ENCODE measurements at places on chromosomes 6 and 20.
A peak's percentile ranks its signal among the peaks of the same experiment; 100 is the strongest.

DNA sequence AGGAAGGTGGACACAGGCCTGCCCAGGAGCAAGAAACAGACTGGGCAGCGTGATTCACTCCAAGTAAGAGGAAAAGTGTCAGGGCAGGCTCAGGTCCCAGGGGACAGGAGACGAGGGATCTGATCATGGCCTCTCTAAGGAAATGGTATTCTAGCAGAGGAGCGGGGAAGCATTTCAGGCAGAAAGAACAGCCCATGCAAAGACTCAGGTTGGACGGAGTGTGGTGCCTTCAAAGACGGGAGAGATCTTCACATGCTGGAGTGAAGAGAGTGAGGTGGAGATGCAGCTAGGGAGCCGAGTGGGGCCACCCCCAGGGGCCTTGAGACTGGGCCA lies 161.1 kb downstream of the SYCP2 start:
- no peak for DNase-seq

GRCh38 chr6:76466286-76466685 lies 393.8 kb upstream of the IMPG1 start:
- no peak for DNase-seq

- no peak for DNase-seq
Measured at GRCh38 chr20:44580581-44581268, 1.7 kb upstream of the PKIG start.

GRCh38 chr6:150894191-150894744 lies 28.8 kb downstream of the MTHFD1L start:
- DNase-seq, result no peak

- peak; percentile 69 for DNase-seq
Measured at GRCh38 chr20:50285376-50286173, 94.9 kb downstream of the CEBPB start.

GRCh38 chr6:157669747-157670216 lies 153.3 kb upstream of the SNX9 start:
- DNase-seq, result peak; percentile 95

- no peak for DNase-seq
Measured at GRCh38 chr6:109867009-109867969, 110.8 kb upstream of the GPR6 start.

DNA sequence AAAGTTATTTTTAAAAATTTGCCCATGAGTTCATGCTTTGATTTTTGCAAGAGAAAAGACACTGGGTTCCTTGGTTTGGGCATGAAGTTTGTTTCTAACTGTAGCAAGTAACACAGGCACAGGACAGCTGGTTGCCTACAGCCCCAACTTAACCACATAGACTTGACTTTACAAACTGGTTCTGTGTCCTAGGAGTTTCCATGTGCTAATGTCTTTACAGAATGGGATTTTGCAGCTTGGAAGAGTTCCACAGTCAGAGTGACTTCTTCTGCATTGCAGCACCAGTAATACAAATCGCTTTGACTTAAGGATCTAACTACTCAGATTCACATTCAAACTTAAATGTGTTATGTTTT lies 44.3 kb downstream of the OR2B2 start:
- no peak for DNase-seq

GRCh38 chr20:8903655-8904605 lies 165.0 kb upstream of the PLCB4 start:
- no peak for DNase-seq

DNA sequence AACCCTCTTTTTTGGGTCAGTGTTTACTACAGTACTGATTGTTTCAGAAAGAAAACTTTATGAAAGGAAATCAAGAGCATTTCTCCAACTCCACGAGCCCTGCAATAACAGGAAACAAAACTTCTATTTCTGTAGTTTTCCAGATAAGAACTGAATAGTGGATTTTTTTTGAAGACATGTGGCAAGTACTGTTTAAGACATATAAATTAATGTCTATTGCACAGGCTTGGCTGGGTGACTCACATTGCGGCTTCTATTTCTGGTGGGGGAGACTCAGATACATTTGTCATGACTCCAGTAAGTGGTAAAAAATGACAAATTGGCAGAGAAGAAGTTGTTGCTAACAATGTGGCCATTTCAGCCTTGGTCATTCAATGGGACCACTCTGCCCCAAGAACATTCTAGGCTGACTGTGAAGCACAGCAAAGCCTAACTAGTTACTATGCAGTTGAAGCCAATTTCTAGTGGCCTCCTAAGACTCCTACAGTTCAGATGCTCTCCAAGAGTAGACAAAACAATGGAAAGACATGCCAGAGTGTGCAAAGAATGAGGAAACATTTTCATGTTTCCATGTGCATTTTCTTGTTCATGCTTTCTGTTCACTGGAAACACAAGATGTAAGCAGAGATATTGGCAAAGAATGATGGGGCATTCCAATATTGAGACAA lies 200.9 kb downstream of the EDN1 start:
- DNase-seq, result peak; percentile 77

- DNase-seq, result no peak
Measured at GRCh38 chr6:45488889-45489288, 111.2 kb upstream of the SUPT3H start.

DNA sequence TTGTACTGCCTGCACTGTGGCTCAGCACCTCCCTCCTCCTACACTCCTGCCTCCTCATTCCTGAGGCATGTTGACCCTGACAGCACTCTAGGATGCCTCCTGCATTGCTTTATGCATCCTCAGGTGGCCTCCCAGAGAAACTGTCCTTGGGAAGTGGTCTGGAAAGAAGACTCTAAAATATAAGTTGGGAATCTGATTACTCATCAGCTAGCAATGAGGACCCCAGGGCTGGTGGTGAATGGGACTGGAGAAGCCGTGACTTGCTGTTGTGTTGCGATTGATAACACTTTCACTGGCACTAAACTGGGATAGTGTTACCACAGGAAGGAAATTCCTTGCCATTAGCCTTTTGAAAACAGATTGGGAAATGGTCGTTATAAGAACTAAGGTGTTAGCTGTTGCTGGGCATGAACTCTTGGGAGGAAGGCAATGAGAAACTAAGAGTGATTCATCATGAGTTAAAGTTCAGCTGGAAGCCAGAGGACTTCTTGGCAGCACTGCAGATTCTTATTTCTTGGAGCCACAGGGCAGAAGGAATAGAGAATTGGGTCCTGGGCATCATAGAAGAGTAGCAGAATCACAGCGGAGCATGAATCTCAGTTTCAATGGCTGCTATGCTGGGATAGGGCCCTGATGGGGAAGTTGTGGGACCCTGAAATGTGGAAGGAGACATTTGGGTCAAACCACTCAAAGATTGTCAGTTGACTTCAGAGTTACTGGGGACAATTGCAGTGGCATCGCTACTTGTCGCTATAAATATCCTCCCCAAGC lies 10.1 kb upstream of the SIRPD start:
- peak; percentile 50 for DNase-seq

GRCh38 chr20:13101706-13102105 lies 92.9 kb downstream of the SPTLC3 start:
- no peak for DNase-seq

- DNase-seq, result peak; percentile 88
Measured at GRCh38 chr6:45922728-45923351, 92.8 kb downstream of the CLIC5 start.

GRCh38 chr20:58018590-58018989 lies 209.9 kb downstream of the ANKRD60 start:
- DNase-seq, result no peak

DNA sequence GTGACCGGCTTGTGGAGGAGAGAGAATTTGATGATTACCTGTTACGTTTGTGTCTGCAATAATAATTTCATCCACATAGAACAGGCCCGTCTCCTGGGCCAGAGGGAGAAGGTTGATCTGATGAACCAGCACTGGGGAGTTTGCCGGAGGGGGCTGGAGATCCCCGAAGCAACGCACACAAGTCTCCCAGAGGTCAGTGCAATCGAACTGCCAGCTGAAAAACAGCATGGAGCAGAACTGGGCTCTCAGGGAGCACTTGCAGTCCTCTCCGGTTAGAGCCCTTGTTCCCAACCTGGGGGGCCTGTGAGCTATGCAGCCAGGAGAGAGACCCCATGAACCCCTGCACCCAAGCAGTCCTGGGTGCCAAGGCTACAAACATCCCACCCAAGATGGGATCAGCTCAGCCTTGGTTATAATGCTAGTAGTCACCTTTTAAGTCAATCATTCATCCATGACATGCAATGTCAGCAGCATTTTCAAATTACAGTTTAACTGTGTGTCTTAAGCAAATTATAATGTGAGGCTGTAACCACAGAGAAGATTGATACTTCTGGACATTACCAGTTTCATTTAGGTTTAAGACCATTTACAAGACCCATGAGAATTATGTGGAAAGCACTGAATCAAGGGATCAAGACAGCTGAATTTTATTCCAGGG lies 34.2 kb downstream of the PKHD1 start:
- DNase-seq, result no peak

DNA sequence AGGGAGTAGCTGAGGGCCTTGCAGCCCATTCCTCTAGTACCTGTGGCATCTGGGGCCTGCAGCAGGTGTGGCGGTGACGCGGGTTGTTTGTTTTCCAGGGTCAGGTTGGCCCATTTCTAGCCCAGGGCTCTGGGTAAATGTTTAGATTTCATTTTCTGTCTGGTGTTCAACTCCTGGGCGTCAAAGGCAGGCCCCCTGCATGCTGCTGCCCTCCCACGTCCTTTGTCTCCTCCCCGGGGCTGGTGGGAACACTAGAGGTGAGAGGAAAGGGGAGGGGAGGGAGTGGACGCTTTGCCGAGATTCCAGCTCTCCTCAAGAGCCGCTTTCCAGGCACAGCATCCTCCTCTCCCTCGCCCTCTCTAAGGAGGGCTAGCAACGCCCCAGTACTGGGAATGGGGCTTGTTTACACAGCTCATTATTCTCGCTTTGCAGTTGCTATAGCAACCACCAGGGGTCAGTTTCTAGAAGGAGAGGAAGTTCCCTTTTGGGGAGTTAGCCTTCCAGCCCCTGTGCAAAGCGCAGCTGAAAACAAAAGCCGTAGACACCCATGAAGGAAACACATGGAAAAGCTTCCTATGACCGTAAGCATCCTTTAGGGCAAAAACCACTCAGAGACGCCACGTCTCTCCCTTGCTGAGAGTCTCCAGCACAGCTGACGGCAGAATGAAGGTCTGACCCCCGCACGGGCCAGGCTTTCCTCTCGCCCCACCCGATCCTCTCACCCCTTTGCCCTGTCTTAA lies 170.6 kb downstream of the LY86 start:
- DNase-seq, result peak; percentile 38

GRCh38 chr6:38025451-38025850 lies 205.9 kb downstream of the ZFAND3 start:
- peak; percentile 9 for DNase-seq

DNA sequence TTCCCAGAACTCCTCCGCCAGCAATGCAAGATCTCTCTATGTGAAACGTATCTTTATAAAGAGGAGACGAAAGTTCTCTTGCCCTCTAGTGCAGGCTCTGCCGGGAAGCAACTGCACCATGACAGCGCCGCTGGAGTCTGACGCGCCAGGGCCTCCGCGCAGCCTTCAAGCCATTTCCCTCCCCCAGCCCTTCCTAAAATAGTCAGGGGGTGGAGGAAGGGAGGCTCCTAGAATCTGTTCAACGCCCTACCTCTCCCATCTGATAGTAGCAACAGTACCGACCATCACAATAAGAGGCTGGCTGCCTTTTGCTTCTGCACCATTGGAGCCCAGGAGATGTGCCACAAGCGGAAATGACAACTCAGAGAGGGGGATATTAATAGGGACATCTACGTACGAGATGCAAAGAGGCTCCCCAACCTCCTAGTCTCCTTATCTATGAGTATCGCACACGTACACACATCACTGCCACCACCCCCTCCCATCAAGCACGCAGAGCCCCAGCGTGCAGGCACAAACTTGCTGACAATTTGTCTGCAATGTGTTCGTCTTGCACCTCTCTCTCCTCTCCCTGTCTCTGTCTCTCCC lies 1.0 kb downstream of the SYNE1 start:
- DNase-seq, result peak; percentile 77

GRCh38 chr6:75603106-75603420 lies 1.4 kb downstream of the SENP6 start:
- DNase-seq, result no peak

- no peak for DNase-seq
Measured at GRCh38 chr20:34004227-34004626, 10.5 kb downstream of the RALY start.

DNA sequence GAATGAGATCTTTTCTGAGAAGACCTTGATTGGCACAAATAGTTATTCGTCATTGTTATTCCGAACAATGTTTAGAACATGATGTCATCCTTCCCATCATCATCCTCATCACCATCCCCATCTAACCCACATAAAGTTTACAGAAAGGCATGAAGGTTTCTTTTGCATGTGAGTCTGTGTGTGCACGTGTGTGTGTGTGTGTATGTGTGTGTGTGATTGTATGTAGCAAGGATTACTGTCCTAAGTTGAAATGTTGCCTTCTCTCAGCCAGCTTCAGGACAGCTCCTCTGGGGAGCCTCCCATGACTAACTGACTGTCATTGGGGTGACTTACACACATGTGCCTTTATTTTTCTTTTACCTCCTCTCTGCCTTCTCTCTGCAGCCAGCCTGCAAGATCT lies 113.5 kb downstream of the SLC22A3 start:
- no peak for DNase-seq

- DNase-seq, result no peak
Measured at GRCh38 chr6:116136933-116137340, 11.0 kb upstream of the COL10A1 start.

DNA sequence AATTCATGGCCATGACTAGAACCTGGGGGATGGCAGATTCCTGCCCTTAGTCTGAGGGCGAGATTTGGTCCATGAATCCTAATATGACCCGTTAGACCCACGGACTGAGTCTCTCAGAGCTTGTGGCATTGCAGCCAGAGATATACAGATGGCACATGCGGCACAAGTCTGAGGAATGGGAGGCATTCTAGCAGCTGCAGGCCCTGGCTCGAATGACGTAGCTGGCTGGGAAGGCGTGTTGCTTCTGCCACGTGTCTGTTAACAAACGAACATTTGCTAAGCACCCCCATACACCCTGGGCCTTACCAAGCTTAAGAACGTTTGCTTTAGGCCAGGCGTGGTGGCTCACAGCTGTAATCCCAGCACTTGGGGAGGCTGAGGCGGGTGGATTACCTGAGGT lies 68.0 kb downstream of the CD164 start:
- DNase-seq, result no peak

GRCh38 chr20:38893565-38894090 lies 32.6 kb upstream of the FAM83D start:
- peak; percentile 90 for DNase-seq

GRCh38 chr6:100726666-100727065 lies 154.5 kb downstream of the ASCC3 start:
- DNase-seq, result peak; percentile 8

DNA sequence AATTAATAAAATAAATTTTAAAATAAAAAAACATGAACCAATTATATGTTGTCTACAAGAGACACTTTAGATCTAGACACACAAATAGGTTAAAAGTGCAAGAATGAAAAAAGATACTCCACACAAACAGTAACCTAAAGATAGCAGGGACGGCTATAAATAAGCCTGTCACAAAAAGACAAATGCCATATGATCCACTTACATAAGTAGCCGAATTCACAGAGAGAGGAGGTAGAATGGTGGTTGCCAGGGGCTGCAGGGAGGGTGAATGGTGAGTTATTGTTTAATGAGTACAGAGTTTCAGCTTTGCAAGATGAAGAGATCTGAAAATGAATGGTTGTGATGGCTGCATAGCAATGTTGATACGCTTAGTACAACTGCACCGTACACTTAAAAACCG lies 32.7 kb downstream of the KATNA1 start:
- DNase-seq, result no peak
